ENCODE measurements at places on chromosomes 7 and 10.

- DNase-seq: no peak
Measured at GRCh38 chr7:149261316-149261828, 624 bp upstream of the ZNF783 start.

GRCh38 chr10:13707156-13707881 is 120.6 kb downstream of the PRPF18 start:
- DNase-seq: no peak

DNA sequence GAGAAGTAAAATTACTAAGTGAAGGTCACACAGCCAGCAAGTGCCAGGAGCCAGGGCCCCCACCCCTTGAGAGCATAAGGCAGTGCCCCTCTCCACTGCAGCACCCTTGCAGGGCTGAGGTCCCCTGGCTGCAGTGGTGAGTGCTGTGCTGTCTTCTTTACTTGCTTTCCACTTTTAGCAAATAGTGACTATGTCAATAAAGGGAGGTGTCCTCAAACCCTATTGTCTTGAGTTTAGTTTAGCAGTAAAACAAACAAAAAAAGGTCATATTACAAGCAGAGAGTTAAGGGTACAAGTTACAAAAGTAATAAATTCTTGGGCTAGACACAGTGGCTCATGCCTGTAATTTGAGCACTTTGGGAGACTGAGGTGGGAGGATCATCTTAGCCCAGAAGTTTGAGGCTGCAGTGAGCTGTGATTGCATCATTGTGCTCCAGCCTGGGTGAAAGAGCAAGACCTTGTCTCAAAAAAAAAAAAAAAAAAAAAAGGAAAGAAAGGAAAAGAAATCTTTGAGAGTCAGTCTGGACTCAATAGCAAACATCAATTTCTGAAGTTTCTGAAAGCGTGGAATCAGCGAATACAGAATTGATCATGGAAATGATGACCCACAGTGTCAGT is 39.0 kb upstream of the KIF5B start:
- no peak for DNase-seq

DNA sequence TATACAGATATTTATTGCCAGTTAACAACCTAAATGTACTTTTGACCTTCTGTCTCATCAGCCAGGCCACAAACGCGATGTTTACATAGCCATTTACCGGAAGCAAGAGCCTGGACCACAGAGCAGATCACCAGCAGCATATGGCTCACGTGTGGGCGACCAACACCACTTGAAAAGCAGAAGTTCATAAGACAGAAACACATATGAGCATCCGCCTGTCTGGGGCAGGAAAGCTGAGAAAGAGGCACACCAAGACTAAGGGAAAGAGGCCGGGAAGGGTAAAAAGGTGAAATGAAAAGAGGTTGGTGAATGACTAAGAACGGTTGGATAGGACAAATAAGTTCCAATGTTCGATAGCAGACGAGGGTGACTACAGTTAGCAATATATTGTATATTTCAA is 1.3 kb downstream of the ABCB1 start:
- DNase-seq: no peak

- DNase-seq: no peak
Measured at GRCh38 chr7:25821225-25821624, 330.8 kb upstream of the NFE2L3 start.
